Activated CD8-positive, alpha-beta memory T cell treated with anti-CD3 and anti-CD28 coated beads for 4 hours (primary cell): ENCODE measurements at places on chromosomes 11 and 22.

DNA sequence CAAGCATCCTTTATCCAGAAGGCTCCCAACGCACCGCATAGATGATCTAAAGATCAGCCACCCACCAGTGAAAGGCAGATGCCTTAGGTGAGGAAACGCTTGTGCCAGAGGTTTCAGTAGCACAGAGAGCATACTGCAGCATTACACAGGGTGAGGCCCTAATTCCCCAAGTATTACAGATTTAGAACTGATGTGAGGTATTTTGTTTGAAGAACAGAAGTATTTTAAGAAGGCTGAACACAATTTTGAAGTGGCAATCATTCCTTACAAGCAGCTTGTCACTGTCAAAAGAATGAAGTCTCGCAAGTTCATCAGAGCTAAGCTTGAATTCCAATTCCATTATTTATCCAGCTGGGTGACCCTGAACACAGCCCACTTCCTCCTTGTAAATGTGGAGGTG is 70.0 kb upstream of the FAT3 start:
- DNase-seq = no peak

- DNase-seq = no peak
Observed at GRCh38 chr11:125128450-125128849, 17.0 kb upstream of the TMEM218 start.

- DNase-seq = peak; percentile 57
Observed at GRCh38 chr11:117946842-117947526, 17.8 kb upstream of the TMPRSS13 start.

DNA sequence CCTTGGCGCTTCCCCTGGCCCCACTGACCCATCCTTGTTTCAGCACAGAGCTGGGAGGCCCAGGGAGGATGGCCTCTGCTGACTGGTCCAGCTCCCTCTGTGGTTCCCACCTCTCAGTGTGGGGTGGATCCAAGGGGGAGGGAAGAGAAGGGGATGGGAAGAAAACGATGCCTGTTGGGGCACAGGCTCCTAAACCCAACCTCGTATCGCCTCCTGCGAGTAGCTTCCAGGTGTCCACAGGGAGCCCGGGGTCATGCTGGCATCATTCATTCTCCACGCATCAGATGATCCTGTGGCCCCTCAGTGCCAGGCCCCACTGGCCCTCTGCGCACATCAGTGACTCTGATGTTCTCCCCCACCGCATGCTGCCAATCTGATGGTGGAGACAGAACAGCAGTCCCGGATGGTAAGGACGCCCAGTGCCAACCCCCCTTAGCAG is 5.1 kb downstream of the MYEOV start:
- DNase-seq = no peak

GRCh38 chr11:73866095-73866579 is 10.5 kb downstream of the COA4 start:
- DNase-seq = no peak

GRCh38 chr22:25420925-25421904 is 143.3 kb upstream of the GRK3 start:
- no peak for DNase-seq

DNA sequence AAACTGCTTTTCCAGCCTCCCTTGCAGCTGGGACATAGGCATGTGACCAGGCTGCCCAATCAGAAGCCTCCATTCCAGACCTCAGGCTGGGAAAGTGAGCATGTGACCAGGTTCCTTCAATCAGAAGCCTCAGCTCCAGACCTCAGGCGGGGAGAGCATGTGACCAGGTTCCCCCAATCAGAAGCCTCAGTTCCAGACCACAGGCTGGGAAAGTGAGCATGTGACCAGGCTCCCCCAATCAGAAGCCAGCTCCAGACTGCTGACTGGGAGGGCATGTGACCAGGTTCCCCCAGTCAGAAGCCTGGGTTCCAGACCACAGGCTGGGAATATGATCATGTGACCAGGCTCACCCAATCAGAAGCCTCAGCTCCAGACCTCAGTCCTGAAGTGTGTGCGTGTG is 11.7 kb upstream of the IL2RB start:
- DNase-seq = no peak

DNA sequence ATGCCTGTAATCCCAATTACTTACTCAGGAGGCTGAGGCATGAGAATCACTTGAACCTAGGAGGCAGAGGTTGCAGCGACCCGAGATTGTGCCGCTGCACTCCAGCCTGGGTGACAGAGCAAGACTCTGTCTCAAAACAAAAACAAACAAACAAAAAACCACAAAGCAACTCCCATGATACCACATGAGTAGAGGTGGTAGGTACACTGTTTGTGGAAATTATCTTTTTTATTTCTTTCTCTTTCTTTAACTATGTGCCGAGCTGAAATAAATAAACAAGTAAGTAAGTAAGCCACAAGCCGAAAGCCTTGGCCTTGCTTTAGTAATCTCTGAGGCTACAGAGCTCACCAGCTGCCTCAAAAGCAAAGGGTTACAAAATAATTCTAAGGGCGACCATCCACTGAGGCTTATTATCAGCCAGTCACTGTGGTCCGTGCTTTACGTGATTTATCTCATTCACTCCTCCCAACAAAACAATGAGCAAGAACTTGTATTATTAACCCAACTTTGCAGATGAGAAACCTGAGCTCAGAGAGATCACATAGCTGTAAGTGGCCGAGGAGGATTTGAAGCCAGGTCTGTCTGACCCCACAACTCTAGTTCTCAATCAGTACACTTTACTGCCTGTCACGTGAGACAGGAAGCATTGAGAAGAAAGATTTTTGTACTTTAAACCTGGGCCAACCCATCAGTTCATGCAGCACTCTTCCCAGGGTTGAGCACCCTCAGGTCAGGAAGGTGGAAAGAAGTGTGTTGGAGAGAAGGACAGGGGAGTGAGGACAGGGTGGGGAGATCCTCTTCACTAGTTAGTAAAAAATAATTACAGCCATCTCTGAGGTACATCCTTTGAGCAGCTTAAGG is 69.8 kb upstream of the MTMR2 start:
- no peak for DNase-seq

GRCh38 chr11:73189723-73190556 is 28.1 kb upstream of the P2RY2 start:
- no peak for DNase-seq

DNA sequence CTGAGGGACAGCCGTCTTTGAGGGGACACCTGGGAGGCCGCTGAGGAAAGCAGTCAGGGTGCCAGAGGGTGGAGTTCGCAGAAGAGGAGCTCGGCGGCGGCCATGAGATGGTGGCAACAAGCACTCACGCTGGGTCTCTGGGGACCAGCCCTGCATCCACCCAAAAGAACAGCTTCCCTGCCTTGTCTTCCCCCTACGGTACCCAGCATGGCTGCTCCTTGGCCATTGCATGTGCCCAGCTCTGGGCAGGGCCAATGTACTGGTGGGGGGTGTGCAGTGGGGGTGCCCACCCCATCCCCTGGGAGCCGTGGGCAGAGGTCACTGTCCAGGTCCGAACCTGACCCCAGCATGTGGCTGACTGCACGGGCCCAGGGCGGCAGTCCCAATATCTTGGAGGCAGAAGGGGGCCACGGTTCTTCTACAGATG is 42.3 kb downstream of the OSBPL5 start:
- DNase-seq = no peak

- DNase-seq = no peak
Observed at GRCh38 chr22:25395915-25396314, 168.6 kb upstream of the GRK3 start.

DNA sequence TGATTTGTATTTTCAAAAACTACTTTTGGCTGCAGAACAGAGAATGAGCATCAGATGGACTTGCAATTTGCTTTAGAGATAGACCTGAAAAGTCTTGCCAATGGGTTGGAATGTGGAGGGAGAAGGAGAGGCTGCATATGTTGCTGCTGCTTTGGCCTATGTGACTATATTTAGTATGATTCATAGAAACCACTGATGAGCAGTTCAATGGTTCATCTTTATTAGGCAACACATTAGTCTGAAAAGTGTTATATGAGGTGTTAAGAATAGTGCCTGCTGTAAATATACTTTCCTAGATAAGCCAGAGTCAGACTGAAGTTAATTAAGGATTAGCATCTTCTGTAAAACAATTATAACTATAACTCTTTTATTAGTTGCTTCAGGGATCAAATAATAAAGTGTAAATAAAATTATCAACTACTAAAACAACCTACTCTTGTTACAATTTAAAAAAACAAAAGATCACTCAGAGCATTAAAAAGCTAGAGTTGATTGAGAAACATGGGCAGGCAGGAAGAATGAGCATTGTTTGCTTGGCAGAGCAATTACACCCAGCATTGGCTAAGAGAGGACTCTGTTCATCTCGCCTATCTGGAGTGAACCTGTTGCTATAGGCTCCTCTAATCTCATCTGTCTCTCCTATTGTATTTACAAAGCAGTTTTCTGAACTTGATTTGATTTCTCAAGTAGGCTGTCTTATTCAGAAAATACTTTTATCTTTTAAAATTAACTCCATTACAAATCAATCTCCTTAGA is 36.3 kb downstream of the HORMAD2 start:
- DNase-seq = no peak

DNA sequence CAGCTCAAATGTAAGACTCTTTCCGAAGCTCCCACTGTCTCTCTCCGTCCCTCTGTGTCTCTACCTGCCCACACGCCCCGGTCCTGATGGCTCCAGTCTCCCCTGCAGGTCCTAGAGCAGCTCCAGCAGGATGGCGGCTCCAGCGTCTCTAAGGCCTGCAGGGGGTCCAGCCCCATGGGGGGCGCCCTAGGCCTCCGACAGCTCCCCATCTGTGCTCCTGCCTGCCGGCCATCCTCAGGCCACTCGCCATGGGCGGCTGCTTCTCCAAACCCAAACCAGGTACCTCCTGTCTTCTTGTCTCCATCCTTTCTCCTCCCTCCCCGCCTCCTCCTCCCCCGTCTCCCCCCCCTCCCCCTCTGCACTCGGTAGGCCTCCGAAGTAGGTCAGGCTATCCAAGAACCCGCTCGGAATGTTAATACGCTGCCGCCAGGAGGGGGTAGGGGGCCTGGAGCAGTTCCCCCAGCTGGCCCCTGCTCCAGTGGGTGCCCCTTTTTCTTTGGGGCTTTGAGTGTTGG is 699 bp downstream of the AIFM3 start:
- DNase-seq = no peak
